ENCODE measurements at places on chromosomes 1 and 21.

DNA sequence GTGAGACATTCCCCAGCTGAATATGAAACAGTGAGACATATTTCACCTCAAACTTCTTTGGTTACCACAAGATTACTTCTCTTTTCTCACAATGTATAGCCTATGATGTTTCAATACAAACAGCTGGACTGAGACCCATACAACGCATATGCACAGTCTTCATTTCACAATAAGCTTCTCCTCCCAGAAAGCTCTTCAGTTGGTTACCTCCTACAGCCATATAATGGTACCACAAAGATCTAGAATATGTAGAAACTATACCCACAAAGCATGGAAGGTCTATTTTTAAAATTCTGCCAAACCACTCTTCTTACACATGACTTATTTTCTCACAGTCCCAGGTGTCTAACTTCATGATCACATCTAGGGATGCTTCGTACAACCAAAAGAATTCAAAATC lies 70.8 kb downstream of the JAK1 start:
- DNase-seq: no peak

DNA sequence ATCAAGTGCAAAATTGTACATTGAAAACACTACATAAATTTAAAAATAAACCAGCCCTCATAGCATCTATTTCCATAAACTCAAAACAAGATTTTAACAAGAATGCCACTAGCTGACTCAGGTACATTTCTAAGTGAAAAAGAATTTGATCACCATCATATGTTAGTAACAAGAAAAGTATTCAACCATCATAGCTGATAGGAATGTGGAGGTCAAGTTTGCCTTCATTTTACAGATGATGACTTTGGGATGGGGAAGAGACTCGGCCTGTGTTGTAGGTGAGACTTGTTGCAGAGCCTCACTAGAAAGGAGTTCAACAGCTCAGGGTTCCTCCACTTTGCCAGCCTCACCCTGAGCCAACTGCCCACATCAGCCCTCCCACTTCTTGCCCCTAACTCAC lies 318.8 kb upstream of the FAM78B start:
- no peak for DNase-seq

DNA sequence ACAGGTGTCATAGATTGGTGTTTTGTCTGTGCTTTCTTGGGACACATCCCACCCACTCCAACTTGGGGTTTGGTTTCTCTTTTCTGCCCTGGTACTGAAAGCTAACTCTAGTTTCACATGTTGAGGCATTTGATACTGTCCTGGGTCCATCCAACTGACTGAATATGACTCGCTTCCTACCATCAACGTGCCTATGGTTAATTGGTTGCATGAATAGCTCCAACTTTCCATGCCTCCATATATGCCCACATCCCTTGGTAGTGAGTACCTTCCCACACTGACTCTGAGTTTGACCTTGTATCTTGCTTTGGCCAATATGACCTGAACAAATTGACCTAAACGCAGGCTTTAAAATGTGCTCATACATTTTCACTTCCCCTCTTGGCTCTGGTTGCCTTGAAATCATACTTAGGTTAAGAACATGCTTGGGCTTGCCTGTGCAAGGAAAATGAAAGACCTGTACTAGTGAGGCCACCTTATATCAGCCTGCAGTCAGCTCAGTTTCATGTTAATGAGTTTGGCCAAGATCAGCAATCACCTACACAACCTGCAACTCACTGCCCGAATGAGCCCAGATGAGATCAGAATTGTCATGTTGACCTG lies 81.0 kb upstream of the KCNK2 start:
- no peak for DNase-seq

- no peak for DNase-seq
Measured at GRCh38 chr21:27825035-27825434, 858.1 kb upstream of the ADAMTS5 start.

DNA sequence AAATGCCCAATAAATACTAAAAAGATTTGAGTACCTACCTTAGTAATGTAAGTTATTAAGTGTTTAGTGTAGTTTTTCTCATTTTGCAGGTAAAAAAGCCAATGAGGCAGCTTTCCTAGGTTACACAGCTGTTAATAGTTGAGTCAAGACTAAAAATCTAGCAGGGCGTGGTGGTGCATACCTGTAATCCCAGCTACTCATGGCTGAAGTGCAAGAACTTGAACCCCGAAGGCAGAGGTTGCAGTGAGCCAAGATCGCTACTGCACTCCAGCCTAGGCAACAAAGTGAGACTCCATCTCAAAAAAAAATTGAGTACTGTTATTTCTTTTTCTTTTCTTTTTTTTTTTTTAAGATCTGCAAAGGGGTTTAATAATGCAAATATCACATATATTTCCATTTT lies 7.7 kb downstream of the YBX1 start:
- no peak for DNase-seq

- DNase-seq: no peak
Measured at GRCh38 chr1:29789910-29790247, 553.6 kb downstream of the PTPRU start.

DNA sequence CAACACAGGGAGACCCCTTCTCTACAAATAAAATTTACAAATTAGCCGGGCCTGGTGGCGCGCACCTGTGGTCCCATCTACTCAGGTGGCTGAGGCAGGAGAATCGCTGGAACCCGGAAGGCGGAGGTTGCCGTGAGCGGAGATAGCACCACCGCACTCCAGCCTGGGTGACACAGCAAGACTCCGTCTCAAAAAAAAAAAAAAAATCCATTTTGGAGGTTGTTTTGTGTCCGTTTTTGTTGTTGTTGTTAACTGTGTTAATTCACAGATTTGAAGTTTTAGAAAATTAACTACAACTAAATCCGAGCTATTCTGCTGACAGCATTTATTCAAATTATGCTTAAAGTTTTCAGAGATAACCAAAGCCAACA lies 618 bp downstream of the CLCC1 start:
- DNase-seq: peak; percentile 9

DNA sequence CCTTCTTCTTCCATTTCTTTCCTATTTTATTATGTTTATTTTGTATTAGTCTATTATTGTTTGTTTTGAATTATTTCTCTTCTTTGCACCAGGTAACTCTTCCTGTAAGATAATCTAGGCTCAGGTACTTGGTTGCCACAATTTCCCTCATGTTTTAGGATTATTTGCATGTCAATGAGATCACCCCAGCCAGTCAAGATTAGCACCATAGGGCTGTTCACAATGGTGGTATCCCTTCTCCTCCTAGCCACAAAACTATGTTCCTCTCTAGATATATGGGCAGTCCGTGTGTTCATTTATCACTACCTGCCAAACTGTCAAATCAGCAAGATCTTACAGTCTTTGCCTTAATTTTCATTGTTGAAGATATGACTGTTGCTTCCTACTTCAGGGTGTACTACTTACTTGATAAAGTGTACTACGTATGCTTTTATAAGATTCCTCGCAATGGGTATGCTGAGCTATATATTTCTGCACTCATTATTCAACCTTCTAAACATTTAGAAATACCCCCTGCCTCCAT lies 1536.2 kb downstream of the PLA2G4A start:
- DNase-seq: no peak
